Neuronal stem cell (in vitro differentiated cells): ENCODE measurements at places on chromosomes 3 and 15.
A peak's percentile ranks its signal among the peaks of the same experiment; 100 is the strongest.

- DNase-seq, result no peak
Observed at GRCh38 chr3:157582637-157582973, 79.4 kb upstream of the VEPH1 start.

GRCh38 chr3:50124800-50125178 lies 30.3 kb upstream of the SEMA3F start:
- DNase-seq, result no peak

GRCh38 chr3:72255791-72256559 lies 471.0 kb upstream of the PROK2 start:
- no peak for DNase-seq

DNA sequence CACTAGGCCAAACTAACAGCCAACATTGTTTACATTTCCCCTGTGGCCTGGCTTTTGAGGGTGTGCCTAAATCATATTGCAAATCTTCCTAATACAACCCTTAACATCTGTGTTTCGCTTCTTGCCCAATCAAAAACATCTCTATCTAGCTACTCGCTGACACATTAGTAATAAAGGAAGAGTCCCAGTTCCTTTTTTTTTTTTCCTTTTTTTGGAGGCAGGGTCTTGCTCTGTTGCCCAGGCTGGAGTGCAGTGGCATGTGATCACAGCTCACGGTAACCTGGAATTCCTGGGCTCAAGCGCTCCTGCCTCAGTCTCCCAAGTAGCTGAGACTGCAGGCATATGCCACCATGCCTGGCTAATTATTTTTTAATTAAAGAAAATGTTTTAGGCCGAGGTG lies 2.1 kb upstream of the SRPRB start:
- DNase-seq, result no peak

DNA sequence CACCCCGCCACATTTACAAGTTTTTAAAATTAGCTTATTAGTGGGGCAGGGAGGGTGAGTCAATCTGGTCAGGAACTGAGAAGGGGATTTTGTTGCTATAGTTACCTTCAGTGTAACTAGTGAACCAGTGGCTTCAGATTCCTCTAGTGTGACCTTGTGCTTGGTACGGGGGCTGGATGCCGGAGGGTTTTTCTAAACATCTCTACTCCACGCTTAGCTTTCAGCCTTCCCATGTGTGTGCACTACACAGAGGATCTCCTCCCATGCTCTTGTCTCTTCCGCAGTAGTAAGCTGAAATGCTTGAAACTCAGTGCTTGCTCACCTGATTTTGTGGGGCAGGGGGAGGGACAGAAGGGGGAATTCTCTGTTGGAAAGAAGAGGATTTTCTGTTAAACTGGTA lies 67.9 kb upstream of the AKAP13 start:
- DNase-seq, result no peak

GRCh38 chr3:128555098-128555825 lies 62.3 kb upstream of the GATA2 start:
- DNase-seq, result no peak

GRCh38 chr15:48062148-48062872 lies 58.5 kb upstream of the SLC24A5 start:
- no peak for DNase-seq

GRCh38 chr3:120144267-120144666 lies 50.0 kb upstream of the GSK3B start:
- no peak for DNase-seq

DNA sequence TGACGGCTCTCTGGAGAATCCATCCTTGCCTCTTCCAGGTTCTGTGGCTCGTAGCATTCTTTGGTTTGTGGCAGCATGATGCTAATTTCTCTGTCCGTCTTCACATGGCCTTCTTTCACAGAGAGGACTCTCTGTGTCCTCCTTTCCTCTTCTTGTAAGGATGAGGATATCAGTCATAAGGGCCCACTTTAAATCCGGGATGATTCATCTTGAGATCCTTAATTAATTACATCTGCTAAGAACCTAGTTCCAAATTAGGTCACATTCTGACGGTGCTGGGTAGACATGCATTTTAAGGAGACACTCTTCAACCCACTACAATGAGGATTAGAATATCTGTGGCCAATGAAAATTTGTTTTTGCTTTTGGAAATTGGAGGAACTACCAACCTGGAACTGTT lies 15.7 kb upstream of the GXYLT2 start:
- DNase-seq, result no peak

DNA sequence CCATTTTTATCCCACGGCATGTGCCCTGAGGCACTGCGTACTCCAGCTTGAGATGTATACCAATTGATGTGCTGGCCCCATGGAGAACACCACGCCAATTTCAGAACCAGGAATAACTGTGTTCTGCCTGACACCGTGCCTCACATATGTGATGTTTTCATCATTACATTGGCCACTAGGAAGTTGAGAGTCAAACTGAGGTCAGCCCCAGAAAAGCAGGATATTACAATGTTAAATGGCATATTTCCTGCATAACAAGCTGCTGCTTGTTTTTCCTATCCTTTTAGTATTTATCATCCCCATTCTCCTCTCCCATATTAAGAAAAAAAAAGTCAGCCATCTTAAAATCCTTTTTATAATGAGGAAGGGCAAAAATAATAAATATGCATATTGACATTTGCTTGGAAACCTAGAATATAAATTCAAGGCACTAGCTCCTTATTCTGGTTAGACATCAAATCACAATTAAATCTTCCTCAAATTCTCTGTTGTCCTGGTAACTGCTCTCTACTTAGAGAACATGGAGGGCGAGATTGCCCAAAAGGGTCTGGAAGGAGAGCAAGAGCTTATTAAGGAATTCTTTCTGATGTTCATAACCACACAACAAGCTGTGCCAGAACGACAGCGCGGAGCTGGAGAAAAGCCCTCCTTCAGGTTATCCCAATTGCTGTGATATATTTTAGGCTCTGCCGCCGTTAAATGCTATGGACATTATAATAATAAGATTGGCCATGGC lies 112.6 kb downstream of the UACA start:
- no peak for DNase-seq

GRCh38 chr15:97504031-97504792 lies 456.3 kb upstream of the ARRDC4 start:
- DNase-seq, result no peak

GRCh38 chr15:68552344-68552743 lies 26.4 kb upstream of the CORO2B start:
- no peak for DNase-seq

GRCh38 chr3:45454466-45454865 lies 66.1 kb downstream of the LARS2 start:
- no peak for DNase-seq

- DNase-seq, result no peak
Observed at GRCh38 chr3:37072892-37073291, 79.6 kb downstream of the MLH1 start.

- no peak for DNase-seq
Observed at GRCh38 chr3:124441766-124442165, 288.5 kb upstream of the UMPS start.

- DNase-seq, result no peak
Observed at GRCh38 chr3:69324362-69325025, 61.4 kb downstream of the FRMD4B start.

DNA sequence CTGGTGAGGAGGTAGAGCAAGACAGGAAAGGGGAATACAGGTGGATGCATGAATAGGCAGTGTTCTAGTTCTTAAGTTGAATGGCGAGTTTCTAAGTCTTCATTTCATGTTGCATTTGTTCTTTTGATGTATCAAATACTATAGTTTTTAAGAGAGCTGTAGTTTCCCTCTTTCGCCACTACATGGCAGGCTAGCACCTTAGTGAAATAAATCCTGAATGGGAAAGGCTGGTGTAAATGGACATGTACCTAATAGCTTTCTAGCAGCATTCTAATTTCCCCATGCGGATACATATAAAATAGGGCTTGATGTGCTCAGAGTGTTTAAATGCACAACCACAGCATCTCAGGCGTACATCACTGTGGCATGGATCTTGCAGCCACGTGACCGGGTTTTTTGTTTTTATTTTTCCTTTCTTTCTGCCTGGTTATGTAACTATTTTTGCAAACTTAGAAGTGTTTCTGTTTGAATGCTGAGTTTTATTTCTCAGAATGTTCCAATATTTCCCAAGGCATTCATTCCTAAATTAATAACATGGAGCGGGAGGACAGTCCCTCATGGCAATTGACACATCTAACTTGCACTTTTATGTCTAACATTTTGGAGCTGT lies 23.5 kb upstream of the CLN6 start:
- DNase-seq, result peak; percentile 54

- DNase-seq, result no peak
Observed at GRCh38 chr3:148023994-148024393, 614.8 kb downstream of the ZIC1 start.

GRCh38 chr15:96893159-96893906 lies 562.8 kb downstream of the NR2F2 start:
- peak; percentile 43 for DNase-seq

DNA sequence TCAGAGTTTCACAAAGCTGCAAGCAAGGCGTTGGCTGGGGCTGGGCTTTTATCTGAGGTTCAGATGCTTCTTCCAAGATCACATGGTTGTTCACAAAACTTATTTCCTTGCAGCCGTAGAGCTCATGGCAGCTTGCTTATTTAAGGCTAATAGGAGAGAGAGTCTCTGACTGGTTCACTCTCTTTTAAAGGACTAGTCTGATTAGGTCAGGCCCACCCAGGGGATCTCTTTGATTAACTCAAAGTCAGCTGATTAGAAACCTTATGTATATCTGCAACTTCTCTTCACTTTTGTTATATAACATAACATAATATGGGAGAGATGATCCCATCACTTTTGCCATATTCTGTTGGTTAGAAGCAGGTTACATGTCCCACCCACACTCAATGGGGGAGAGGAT lies 99.9 kb upstream of the CCNL1 start:
- no peak for DNase-seq

GRCh38 chr15:33559207-33559890 lies 248.6 kb downstream of the RYR3 start:
- no peak for DNase-seq

DNA sequence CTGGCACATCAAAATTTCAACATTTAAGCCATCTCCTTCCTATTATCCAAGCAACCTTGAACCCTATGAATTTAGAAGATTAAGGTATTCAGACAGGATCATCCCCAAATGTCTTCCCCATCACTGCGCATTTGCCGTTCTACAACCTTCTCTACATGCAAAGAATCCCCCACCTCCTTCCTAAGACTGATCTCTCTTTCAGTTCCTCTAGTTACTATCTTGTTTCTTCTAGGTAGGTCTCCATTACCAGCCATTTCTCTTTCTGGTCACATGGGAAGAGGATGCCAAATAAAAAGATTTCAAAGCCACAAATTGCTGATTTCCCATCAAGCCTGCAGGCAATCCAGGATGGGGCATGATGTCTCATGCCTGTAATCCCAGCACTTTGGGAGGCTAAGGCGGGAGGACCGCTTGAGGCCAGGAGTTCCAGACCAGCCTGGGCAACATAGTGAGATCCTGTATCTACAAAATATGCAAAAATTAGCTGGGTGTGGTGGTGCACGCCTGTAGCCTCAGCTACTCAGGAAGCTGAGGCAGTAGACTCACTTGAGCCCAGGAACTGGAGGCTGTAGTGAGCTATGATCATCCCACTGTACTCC lies 29.7 kb upstream of the MTMR10 start:
- no peak for DNase-seq

DNA sequence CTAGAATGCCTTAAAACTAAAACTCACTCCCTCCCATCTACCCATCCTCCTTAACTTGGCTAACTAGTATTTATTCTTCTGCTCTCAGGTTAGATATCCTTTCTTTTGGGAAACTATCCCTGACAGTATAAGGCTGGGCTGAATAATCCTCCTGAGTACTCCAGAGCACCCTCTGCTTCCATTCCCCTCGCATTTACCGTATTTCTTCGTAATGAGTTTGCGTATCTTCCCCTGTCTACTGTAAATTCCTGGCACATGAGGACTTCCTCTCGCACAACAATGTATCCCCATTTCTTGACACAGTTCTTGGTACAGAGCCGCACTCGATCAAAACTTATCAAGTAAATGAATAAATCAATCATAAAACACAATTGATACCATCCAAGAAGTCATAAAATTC lies 82.9 kb upstream of the AKAP13 start:
- DNase-seq, result no peak

DNA sequence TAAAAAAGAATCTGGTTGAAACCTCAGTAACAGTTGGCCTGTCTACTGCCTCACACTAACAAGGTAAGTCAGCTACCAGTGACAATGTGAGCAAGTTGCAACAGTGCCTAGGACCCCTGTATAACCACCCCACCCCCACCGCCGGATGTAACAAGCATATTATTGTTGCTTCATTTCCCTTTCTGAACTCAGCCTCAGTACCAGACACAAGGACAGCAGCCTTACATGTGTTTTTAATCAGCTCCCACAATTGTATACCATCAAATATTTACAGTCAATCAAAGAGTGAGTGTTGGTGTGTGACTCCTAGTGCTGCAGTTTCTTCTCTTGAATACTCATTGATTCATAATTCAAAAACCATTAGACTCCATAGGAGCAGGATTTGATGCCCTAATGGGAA lies 96.4 kb downstream of the PYDC2 start:
- DNase-seq, result no peak

DNA sequence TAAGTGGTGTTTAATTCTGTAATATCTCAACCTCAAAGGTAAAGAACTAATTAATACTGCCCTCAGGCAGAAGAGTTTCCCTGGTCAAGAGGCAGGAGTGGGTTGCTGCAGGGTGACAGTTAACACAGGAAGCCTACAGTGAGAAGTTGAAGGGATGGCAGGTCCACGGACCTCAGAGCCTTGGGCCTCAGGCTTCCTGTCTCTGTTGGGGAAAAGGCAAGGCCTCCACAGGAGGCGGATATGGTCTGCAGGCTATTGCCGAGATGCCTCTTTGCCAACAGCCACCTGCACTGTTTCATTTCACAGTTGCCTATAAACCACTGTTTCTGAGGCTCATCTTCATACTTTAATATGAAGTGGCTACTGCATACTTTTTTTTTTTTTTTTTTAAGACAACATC lies 33.3 kb upstream of the RPN1 start:
- no peak for DNase-seq

DNA sequence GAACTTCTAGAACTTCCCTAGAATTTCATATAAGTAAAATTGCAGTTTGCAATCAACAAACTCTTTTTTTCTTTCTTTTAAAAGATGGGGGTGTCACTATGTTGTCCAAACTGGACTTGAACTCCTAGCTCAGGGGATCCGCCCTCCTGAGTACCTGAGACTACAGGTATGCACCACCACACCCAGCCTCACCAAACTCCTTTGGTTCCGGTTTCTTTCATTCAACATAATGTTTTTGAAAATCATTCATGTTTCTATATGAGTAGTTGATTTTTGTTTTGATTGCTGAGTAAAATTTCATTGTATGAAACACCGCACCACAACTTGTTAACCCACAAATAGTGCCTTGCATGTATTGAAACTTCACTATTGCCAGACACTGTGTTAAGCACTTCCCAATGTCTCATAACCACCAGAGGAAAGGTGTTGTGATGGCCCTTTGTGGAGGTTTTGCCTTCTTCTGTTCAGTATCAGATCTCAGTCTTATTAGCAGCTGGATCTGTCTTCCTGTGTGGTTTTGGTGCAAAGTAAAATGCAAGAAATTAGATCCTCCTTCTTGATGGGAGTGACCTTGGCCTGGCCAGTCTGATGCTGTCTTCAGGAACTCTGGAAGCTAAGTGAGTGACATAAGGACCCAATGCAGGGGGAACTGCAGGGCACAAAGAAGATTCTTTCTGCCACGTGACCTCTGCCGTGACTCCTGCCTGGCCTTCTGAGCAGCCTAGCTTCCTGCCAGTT lies 78.8 kb upstream of the UBE2E1 start:
- no peak for DNase-seq
